Urinary bladder (tissue), 4 donors: ENCODE measurements at places on chromosomes 1 and 21.

- DNase-seq: no peak
Observed at GRCh38 chr1:247180581-247180980, 8.8 kb upstream of the ZNF124 start.

DNA sequence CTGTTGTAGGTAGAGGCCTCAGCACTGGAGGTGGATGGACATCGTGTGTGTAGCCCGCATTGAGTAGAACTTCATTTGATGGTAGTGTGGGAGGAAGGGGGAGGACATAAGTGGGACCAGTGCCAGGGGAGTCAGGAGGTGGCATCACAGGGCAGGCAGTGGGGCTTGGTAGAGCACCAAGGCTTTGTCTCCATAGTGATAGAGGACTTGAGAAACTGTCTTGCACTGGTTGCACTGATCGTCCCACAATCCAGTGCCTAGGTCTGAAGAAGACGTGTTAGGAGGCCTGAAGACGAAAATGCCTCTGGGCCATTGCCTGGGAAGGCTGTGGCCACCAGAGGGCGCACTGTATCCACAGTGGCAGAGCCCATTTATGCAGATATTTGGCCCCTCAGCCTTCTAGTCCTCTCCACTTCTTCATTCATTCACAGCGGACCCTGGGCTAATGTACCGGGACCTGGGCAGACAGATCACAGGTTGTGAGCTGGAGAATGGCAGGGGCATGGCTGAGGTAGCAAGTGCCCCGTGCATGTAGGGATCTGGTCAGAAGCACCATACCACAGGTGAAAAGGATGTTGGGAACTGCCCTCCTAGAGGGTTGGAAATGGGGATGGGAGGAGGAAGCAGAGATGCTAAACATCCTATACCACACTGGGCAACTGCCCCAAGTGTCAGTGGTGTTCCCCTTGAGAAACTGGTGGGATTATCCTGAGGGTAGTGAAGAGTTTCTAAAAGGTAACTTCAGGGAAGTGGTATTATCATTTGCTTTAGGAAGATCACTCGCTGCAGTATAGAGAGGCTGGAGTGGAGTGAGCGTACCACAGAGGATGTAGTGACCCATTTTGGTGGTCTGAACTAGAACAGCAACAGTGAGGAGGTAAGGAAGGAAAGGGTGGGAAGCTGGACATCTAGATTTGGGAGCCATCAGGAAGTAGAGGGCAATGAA is 95.3 kb downstream of the PIK3R3 start:
- DNase-seq: peak; percentile 20

DNA sequence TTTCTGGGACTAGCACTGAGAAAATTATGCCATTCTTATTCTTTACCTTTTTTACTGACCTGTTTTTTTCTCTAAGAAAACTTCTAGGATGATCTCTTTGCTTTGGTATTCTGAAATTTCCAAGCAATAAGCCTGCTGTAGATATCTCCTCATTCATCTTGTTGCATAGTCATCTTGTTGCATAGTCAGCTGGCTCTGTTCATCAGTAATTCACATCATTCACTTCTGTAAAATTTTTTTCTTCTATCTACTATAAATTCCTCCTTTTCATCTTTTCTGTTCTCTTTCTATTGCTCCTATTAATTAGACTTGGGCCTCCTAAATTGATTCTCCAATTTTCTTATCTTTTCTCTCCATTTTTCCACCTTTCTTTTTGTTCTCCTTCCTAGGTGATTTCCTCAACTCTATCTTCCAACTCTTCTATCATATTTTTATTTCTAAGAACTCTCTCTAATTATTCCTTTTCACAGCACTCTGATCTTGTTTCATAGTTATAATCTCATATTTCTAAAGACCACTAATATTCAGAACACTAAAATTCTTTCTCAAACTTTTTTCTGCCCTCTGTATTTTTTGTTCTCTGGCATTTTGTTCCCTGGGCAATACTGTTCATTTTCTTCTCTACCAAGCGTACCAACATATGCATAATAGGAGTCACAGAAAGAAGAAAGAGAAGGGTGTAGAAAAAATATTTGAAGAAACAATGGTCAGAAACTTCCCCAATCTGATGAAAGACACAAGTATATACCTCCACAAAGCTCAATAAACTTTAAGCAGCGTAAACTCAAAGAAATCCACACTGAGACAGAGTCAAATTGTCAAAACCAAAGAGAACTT is 17.7 kb downstream of the TUT4 start:
- no peak for DNase-seq

DNA sequence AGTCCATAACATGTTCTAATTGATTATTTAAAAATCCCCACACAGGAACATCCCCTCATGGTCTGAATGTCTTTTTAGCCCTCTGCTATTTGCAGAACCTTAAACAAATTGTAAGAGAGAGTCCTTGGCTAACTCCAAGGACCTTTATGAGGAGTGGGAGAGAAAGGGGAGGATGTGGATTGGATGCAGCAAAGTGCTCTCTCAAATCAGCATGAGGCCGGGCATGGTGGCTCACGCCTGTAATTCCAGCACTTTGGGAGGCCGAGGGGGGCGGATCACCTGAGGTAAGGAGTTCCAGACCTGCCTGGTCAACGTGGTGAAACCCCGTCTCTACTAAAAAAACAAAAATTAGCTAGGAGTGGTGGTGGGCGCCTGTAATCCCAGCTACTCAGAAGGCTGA is 154.8 kb downstream of the TGFB2 start:
- DNase-seq: no peak

GRCh38 chr1:56330391-56331026 is 248.9 kb downstream of the PLPP3 start:
- DNase-seq: no peak

DNA sequence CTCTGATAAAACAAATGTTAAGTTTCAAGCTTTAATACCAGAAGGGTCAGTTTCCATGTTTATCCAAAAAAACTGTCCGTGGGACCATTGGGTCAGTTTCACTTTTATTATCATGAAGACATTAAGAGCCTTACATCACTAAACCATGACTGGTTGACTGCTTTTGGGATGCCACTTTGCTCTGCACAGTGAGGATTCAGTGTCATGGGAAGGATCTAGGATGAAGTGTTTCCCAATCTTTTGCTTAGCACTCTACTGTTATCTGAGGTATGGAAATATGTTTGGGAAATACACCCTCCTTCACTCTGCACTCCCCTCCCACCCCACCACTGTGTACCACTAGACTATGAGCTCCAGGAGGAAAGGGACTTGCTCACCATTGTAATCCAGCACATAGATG is 16.3 kb downstream of the RPS6KC1 start:
- no peak for DNase-seq

DNA sequence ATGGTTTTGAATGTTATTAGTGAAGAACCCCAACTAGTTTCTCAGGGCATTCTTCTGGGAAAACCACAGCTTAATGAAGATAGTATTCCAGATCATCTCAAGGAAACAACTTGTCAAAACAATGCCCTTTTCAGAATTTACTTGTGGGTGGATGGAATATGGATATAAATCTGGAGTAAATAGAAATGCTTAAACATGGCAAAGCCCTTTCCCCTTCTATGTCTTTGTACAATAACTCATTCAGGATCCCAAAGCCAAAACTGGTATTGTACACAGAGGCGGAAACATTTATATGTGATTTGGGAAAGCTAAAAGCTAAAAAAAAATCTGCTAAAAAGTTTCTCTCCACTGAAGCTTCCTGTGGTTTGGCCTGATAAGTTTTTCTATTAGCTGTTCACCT is 55.5 kb upstream of the RGS5 start:
- DNase-seq: no peak

- DNase-seq: no peak
Observed at GRCh38 chr1:77857552-77857951, 30.9 kb upstream of the NEXN start.

- no peak for DNase-seq
Observed at GRCh38 chr1:212942679-212943392, 7.5 kb upstream of the VASH2 start.

GRCh38 chr1:201525193-201525778 is 13.6 kb upstream of the NAV1 start:
- no peak for DNase-seq

DNA sequence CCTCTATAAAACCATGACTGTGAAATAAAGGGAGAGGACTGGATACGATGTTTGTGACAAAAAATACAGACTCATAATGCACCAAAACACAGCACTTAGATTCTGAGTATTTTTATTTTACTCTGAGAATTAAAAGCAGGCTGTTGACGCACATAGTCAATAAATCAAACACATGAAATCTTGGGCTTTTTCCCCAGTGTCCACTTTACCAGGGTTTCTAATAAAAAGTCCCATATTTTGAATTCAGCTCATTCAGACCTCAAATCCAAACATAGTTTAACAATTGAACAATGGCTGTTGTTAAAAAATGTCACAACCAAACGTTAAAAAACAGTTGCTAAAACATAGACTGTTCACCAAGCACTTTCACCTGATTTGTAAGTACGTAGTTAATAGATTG is 553.4 kb downstream of the LTN1 start:
- no peak for DNase-seq

DNA sequence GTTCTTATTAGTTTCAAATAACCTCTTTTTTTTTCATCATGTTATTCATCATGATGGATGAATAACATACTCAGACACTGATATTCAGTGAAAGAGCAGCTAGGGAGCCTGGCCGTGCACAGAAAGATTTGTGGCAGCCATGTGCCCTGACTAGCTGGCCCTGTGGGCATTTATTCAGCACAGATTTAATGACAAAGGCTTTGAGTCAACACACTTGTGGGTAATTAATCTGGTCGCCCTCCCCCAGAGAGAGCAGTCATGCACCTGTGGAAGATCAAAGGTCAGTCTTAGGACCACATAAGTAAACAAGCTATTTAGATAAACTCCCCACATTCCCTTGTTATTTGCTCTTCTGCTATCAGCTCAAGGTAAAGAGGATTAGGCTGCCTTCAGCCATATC is 153.2 kb upstream of the HMCN1 start:
- DNase-seq: no peak

DNA sequence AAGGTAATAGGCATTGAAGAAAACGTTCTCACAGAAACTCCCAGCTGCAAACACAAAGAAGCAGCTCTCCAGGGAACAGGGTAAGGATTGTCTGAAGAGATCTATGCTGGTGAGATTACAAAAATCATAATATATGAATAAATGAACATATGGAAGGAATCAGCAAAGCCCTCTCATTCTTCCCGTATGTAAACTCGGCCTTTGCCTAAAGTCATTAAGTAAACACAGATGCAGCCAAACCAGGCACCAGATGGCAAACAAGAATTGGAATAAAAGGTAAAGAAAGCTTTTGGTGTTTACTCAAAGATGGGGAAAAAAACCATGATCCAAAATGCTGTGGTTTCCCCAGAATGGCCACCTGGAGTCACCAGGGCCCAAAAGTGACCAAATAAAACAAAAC is 76.6 kb upstream of the HOOK1 start:
- no peak for DNase-seq

GRCh38 chr1:41677620-41678019 is 193.1 kb upstream of the EDN2 start:
- DNase-seq: no peak

DNA sequence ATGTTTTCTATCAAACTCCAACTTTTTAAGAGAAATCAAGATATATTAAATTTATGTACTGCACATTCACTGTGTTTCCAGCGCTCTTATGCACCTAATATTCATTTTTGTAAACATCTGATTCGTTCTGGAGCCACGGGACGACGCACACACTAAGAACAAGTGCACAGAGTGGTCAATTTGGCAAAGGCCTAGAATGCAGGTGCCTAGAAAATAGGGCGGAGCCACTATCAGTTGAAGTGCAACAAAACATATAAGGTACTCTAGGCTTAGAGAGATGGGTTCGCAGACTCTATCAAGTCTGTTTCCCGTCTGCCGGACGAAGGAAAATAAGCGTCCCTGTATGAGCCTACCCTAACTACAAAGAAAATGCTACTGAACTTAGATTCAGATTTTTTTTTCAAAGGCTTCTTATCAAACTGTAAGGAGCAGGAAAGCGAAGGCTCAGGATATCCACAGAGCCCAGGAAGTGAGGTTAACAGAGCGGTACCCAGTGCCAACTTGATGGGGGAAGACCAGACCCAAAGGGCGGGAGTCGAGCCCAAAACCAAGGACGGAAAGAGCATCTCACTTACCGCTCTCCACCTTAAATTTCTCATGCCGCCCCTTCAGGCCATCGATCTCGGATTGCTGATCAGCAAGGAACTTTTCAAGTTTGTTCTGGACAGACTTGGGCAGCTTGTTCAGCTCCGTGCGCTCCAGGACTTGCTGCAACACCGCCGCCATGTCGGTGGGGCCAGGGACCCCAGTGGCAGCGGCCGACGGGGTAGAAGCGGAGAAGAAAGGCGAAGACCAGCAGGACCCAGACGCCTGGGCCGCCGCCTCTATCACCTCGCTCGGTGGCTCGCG is 526 bp downstream of the TPR start:
- peak; percentile 29 for DNase-seq

DNA sequence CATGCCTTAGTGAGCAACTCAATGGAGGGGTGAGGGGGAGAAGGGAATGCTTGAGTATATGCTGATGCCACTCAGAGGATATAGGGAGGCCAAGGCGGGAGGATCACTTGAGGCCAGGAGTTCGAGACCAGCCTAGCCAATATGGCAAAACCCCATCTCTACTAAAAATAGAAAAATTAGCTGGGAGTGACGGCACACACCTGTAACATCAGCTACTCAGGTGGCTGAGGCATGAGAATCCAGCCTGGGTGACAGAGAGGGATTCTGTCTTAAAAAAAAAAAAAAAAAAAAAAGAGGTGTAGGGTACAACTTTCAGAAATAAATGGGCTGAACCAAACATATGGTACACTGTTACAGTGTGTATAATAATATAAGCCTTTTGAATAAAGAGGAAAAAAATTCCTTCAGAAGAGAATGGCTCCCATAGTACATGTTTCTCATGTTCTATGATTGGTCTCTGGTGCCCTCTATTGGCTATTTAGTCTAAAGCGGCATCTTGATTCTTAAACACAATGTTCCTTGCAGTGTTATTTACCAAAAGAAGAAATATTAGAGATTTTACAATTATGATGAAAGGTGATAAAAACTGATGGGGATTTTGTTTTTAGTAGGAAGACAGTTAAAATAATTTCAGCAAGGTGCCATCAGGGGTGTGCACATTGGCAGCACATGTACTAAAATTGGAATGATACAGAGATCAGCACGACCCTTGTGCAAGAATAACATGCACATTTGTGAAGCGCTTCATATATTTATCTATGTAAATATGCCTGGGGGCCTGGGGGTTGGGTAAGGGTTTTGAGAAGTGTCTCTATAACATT is 109.8 kb downstream of the PATJ start:
- DNase-seq: peak; percentile 64

GRCh38 chr1:8711151-8711550 is 106.3 kb downstream of the RERE start:
- no peak for DNase-seq

GRCh38 chr1:58469016-58469415 is 77.5 kb downstream of the OMA1 start:
- no peak for DNase-seq
